ENCODE measurements at places on chromosomes 11 and 22.
A peak's percentile ranks its signal among the peaks of the same experiment; 100 is the strongest.

DNA sequence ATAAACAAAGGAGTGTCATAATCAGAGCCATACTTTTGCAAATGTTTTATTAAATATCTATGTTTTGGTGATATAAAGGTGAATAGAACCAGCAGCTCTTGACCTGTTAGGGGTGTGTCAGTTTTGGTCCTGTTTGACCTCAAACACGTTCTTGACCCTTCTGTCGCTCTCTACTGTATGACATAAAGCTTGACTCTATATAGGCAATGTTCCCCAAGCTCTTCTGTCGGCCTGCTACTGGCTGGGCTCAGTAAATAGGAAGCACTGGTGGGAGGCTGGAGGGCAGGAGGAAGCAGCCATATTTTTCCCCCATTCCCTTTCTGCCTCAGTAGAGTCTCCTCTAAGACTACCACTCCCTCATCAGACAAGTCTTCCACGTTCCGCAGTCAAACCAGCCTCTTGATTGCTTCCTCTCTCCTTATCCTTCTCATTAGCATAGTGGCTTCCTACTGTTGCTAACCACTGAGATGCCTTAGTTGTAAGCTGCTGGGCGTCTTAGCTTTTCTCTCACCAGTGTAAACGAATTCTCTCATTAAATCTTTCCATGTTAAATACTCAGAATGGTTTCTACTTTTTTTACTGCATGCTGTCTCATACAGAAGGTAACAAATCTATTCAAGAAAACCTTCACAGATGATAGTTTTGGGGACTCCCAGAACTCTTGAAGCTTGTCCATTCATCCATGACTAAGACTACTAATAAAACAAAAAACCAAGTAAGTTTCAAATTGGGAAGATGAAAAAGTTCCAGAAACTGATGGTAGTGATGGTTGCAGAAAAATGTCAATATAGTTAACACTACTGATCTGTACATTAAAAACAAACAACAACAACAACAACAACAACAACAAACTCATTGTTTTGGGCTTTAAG is 3.3 kb downstream of the NPAT start:
- DNase-seq = no peak

DNA sequence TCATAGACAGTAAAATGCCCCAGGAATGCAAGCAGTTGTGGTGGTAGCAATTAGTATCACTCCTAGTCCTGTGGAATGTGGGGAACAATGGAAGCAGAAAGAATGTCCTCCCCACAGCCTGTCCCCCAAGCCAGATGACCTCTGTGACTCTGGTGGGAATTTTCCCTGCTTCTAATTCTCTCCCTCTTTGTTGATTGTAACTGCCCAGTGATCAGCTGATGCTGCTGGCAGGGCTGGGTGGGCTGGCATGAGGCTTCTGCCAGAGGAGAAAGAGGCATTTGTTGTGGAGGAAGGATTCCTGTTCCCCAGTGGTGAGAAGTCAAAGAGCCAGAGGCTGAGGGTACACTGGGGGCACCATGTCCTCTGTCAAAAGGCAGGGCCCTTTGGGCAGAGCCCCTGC is 116.7 kb upstream of the NCAM1 start:
- no peak for DNase-seq

DNA sequence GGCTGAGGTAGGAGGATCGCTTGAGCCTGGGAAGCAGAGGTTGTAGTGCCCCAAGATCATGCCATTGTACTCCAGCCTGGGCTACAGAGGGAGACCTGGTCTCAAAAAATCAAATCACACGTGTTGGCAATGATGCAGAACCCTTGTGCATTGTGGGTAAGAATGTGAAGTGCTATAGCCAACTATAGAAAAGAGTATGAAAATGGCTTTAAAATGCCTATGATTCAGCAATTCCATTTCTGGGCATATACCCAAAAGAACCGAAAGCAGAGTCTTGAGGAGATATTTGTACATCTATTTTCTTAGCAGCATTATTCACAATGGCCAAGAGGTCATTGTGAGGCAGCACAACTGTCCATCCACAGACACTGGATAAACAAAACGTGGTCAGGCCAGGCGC is 2.6 kb upstream of the FADS3 start:
- DNase-seq = no peak

GRCh38 chr22:28742562-28742962 is 723 bp downstream of the HSCB start:
- no peak for DNase-seq

DNA sequence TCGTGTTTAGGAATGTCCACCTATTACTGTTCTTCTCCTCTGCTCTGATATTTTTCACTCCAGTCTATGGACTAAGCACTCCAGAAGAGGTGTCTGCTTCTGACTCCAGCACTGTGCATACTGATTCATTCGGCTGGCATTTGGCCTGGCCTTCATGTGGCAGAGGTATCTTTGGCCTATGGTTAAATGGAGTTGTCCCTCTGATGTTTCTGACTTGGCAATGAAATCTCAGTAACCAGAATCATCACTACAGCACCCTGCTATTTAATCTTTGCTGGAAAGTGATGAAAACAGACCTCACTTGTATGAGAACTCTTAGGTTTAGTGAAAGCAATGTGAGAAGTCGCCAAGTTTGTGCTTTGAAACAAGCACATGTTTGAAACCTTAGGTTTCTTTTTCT is 155.2 kb downstream of the MAML2 start:
- DNase-seq = peak; percentile 88

GRCh38 chr11:64456509-64457320 is 97.8 kb downstream of the RPS6KA4 start:
- no peak for DNase-seq

GRCh38 chr22:38729946-38730345 is 24.2 kb downstream of the GTPBP1 start:
- DNase-seq = no peak

- no peak for DNase-seq
Measured at GRCh38 chr11:115627666-115628460, 123.6 kb upstream of the CADM1 start.

GRCh38 chr11:17368551-17368950 is 17.0 kb downstream of the NCR3LG1 start:
- DNase-seq = no peak

DNA sequence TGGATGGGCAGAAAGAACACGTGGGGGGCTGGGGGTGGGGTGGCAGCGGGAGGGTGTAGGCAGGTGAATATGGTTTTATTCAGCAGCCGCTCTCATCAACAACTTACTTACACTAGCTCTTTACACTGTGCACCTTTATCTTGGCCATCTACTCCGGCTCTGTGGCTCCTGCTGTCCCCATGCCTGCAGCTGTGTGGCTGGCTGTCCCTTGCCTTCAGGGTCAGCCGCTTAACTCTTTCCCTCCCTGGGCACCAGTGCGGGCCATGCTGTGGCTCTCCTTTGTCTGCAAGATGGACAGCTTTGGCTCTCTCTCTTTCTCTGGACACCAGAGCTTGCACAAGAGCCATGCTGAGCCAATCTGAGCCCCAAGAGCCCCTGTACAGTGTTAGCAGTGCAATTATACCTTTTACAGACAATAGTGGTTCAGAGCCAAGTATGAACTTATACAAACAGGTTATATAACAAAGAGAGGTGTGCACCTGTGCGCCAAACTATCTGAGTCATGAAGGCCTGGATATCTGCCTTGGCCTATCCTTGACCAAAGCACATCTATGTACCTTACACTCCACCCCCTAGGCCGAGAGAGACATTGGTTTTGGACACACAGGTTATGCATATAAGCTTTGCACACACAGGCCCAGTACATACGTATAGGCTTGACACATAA is 94.3 kb upstream of the CTSC start:
- no peak for DNase-seq

DNA sequence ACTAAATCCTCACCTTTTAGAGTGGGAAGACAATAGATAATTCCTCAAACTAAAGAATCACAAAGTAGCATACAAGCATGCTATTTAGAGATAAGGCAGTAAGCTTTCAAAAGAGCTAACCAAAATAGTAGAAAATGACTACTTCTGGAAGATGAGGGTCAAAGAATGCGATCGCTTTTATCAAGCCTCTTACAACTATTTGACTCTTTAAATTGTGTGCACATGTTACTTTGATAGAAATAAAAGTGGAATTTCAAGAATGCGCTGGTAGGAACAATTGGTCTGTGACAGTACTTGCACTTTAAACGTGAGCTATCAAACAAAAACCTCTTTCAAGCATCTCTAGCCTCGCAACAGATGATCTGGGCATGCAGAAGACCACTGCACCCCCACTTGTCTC is 97.3 kb downstream of the COMMD9 start:
- DNase-seq = no peak

GRCh38 chr11:117180020-117180419 is 1.5 kb downstream of the SIDT2 start:
- DNase-seq = no peak

- DNase-seq = no peak
Measured at GRCh38 chr11:80916173-80916798, 1475.5 kb upstream of the TENM4 start.

GRCh38 chr22:22752556-22753477 is 108.4 kb downstream of the GGTLC2 start:
- DNase-seq = no peak

DNA sequence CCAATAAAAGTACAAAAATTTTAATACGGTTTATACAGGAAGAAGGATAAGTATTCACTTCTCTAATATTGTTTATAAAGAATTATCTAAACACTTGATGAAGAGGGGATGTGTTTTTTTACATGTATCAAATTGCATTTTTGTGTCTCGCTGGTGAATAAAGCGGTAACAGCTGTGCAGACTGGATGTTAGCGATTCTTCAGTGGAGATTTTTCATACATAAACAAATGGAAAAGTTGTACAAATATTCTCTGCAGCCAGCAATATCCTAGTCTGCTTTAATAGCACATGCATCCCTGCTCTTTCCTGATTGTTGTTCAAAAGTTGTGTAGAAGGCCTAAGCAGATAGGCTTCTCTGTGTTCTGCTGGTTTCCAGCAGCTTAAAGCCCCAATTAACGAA is 369.3 kb downstream of the SOX6 start:
- DNase-seq = no peak

DNA sequence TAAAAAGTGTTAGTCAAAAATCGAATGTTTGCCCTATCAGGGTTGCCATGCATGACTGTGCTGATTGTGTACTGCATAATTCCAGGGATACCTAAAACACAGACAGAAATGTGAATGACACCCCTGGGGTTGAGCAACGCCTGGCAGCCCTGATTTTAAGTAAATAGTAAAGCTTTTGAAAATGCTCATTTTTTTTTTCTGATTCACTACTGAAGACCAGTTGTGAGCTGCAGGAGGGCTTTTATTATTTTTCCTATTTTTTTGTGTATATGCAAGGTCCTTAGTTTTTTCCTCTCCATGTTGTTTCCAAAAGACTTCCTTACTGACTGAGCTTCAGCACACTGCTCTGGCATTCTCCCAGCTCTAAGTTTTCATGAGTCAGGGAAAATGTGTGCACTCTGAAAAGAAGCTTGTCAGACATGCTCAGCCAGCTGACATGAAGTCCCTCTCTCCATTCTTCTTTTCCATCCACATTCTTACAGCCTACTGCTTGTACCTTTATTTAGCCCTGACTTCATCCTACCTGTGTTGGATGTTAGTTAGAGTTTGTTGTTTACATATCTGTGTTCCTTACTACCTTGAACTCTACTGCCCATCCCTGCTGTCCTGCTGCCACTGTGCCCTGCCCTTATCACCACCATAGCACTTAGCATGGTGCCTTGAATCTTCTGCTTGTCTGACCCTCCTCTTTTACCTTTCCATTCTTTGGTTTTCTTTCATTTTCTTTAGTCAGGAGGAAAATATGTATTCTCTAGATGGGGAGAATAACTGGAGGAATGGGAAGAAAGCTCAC is 79.5 kb downstream of the HORMAD2 start:
- DNase-seq = peak; percentile 53

DNA sequence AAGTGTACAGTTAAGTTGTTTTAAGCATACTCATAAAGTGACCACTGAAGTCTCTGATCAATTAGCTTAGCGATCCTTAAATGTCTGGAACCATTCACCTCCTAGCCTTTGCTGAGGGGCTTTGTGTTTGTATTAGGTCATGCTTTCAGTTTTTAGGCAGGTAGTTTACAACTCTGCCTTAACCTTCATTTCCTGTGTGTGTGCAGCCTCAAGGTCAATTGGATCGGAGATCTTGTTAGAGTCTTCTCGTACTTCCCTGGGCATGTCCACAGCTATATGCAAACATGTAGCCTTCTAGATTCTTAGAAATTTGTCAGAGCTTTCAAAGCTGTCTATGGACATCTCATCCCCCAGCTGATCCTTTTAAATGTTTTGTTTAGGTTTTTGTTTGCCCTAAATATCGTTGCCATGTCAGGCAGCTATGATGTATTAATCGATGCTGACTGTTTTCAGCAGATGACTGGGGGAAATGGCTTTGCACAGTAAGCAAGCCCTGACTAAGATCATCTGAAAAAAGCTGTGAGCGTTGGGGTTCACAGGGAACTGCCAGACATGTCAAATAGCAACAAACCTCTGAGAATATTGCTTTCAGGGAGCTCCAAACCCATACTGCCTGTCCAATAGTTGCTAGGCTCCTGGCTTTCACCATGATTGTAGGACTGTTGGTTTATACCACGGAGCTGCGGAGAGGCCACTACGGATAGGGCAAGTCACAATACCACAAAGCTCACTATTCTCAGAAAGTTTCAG is 45.6 kb downstream of the GLYAT start:
- no peak for DNase-seq

- peak; percentile 81 for DNase-seq
Measured at GRCh38 chr11:64449381-64450167, 90.6 kb downstream of the RPS6KA4 start.
